Stimulated activated CD4-positive, alpha-beta T cell treated with anti-CD3 and anti-CD28 coated beads, Interleukin-15, amount 100 ng/mL, for 48 hours (primary cell): ENCODE measurements at places on chromosomes 7 and 10.

DNA sequence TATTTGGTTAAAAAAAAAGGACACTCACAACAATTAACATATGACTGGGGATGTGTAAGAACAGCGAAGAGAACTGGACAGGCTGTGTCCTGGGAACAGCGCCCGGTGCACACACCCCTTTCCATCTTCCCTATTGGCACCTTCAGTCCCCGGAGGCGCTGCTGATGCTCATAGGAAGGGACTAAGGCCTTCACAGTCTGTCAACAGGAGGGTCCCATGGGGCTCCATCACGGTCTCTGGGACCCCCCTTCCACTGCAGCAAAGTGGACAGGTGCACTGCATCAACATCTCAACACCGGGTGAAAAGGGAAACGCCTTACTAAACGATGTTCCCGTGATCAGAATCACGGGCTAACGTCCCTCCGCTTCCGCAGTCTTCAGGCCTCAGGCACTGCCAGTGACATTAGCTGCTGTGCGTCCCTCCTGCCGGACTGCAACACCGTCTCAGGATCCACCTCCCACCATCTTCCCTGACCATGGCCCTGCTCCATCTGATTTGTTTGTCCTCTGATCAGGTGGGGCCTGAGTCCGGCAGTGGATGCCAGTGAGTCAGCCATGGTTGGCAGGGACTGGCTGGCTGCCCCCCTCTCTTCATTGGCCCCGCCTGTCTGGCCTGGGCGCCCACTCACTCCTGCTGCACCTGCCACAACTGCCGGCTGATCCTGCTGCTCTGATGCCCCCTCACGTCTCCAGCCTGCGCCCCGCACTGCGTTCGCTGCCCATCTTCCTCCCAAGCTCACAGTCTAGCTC lies 614.7 kb downstream of the DNAJB6 start:
- no peak for DNase-seq

- no peak for DNase-seq
Observed at GRCh38 chr7:34080513-34080912, 175.2 kb downstream of the BMPER start.

GRCh38 chr10:45441239-45442190 lies 67.5 kb downstream of the ALOX5 start:
- no peak for DNase-seq

DNA sequence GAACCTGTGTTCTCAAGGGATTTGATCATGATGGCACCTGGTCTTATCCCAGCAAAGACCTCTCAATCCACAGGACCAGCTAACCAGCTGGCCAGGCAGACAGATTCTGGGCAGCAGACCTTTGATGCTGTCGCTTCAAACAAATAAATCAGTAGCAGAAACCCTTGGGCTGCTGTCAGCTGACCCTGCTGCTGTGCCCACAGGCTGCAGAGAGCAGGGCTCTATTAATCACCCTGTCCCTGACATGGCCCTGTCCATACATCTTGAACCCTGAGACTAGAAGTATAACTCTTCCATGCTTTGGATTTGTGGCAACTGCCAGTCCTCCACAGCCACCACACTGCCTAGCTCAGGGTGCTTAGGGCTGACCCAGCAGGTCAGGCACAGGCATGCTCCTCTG lies 244.1 kb upstream of the PODXL start:
- no peak for DNase-seq

GRCh38 chr10:98258683-98259454 lies 9.1 kb downstream of the LOXL4 start:
- DNase-seq = no peak

DNA sequence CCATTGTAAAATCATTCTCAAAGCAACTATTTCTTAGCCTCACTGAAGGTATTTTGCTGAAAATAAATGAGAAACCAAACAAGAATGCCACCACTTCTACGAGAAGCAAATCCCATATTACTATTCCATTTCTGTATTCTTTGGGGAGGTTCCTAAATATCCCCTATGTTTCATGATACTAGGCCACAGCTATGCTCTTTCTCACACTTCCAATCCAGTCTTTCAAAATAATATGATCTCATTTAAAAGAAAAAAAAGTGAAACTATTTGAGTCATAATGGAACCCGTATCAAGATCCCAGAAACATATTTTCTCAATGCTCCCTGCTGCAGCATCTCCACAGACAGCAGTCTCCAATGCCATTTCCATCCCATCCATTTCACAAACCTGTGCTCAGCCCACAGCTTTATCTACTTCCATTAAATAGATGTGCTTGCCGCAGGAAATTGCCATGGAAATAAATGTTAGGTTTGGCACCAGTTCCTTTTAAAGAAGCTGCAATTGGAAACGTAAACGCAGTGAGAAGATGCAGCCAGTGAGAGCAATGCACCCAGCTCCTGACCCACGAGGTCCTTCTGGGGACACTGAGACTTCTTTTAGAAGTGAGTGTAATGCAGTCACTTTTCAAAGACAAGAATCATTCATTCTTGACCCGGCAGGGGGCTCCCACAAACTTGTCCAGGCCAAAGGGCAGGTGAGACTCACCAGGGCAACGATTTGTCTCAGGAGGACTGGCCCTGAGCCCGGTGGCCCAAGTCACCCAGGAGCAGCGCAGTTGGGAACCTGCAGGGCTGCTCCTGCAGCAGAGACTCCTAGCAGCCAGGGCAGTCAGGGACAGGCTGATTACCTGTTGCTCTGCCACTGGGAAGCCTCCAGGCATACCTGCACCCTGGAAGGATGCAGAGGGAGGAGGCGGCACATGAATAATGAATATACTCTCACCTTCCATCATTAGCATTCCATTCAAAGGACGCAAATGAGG lies 99.6 kb downstream of the C10orf90 start:
- DNase-seq = no peak

GRCh38 chr10:20474064-20474463 lies 423.0 kb downstream of the NEBL start:
- DNase-seq = no peak

DNA sequence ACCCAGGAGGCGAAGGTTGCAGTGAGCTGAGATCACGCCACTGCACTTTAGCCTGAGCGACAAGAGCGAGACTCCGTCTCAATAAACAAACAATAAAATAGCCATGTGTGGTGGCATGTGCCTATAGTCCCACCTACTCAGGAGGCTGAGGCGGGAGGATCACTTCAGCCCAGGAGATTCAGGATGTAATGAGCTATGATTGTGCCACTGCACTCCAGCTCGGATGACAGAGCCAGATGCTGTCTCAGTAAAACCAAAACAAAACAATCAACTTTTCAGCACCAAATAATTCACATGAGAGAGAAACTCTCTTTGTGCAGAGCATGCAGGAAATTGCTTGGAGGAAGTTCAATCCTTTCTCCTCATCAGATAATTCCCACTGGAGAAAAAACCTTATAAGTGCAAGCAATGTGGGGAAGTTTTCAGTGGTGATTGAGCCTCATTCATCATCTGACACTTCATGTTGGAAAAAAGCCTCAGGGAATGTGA lies 13.4 kb upstream of the FIS1 start:
- no peak for DNase-seq

DNA sequence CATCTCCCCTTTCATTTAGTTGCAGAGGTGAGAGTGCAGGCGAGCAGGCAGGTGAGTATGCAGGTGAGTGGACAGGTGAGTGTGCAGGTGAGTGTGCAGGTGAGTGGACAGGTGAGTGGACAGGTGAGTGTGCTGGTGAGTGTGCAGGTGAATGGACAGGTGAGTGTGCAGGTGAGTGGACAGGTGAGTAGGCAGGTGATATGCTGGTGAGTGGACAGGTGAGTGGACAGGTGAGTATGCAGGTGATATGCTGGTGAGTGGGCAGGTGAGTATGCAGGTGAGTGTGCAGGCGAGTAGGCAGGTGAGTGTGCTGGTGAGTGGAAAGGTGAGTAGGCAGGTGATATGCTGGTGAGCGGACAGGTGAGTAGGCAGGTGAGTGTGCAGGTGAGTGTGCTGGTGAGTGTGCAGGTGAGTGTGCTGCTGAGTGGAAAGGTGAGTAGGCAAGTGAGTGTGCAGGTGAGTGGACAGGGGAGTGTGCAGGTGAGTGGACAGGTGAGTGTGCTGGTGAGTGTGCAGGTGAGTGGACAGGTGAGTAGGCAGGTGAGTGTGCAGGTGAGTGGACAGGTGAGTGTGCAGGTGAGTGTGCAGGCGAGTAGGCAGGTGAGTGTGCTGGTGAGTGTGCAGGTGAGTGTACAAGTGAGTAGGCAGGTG lies 165.6 kb downstream of the ADARB2 start:
- DNase-seq = no peak

DNA sequence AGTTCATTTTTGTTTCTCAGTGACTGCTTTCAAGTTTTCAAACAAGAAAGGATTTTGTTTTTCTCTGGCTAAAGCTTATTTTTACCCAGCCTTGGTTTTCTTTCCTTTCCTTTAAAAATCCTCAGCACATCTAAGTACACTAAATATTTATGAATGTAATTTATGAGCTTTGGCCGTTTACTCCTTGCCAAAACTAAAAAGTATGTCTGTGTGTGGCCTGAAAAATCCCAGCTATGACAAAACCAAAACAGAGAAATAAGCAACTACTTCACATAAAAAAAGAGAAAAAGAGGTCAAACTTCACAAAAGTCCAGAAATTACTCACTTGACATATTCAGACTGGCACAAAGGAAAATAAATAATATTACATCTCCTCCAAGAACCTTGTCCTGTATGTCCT lies 365.1 kb upstream of the NFE2L3 start:
- DNase-seq = no peak

DNA sequence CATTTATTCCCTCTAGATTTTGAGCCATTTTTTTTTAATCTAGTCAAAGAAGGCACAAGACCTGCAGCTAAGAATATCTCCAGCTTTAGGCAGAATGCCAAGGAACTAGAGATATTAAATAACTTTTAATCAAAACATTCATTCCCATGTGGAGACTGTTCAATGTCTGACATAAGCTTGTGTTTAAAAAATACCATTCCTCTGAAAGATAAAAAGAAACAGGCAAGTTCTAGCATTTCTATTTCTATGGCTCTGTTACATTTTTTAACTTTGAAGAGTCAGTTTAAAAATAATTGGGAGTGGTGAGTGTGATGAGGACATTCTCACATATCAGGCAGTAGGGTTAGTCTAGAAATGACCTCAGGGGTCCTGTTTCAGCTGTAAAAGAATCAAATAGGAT lies 48.0 kb downstream of the RHOBTB1 start:
- DNase-seq = no peak

DNA sequence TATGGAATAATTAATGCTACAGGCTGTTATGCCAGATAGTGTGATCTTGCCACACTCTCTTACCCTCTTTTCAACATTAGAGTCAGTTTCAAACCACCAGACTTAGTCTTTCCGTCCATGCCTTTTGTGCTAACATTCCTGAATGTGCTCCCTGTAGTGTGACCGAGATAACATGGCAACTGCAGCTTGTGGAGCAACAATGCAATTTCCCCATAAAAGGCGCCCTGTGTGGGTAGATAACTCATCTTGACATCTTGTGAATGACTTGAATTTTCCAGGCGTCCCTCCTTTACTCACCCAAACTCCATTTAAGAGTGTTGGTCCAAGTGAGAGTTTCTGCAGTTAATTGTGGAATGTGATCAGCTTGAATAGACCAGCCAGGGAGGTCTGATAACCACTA lies 99.6 kb downstream of the DNAH11 start:
- no peak for DNase-seq

GRCh38 chr7:121328508-121329190 lies at the start of gene WNT16:
Gene WNT16 (plus strand): TSS chr7:121329000. CDS start chr7:121329293, 293 bp downstream.
- no peak for DNase-seq

DNA sequence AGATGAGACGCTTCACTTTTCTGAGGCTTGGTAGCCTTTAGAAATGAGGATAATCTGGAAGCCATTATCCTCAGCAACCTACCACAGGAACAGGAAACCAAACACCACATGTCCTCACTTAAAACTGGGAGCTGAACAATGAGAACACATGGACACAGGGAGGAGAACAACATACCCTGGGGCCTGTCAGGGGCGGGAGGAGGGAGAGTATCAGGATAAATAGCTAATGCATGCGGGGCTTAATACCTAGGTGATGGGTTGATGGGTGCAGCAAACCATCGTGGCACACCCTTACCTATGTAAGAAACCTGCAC lies 48.9 kb downstream of the LRGUK start:
- DNase-seq = no peak

- no peak for DNase-seq
Observed at GRCh38 chr7:128801667-128802418, 10.1 kb downstream of the CCDC136 start.

- DNase-seq = no peak
Observed at GRCh38 chr7:33459340-33459751, 330.0 kb downstream of the BBS9 start.

GRCh38 chr10:129773359-129773990 lies 190.6 kb downstream of the EBF3 start:
- DNase-seq = no peak

- DNase-seq = no peak
Observed at GRCh38 chr10:30493609-30494530, 59.9 kb downstream of the MAP3K8 start.

DNA sequence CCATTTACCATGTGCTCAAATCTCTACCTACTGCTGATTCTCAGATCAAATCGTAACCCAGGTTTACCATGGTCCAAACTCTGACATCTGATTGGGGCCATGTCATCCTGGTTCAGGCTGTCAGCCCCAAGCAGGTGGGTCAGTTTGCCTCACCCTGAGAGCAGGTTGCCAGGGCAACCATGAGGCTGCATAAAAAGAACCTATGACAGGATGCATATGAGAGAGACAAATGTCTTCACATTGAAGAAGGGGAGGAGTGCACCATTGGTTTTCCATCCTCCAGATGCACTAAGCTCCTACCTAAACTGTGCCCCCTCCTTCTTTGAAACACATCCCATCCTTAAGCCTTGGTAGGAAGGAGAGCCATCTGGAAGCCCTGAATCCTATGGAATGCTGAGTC lies 10.2 kb downstream of the PRSS1 start:
- DNase-seq = no peak

- DNase-seq = no peak
Observed at GRCh38 chr10:28147706-28148105, 148.8 kb upstream of the ODAD2 start.

DNA sequence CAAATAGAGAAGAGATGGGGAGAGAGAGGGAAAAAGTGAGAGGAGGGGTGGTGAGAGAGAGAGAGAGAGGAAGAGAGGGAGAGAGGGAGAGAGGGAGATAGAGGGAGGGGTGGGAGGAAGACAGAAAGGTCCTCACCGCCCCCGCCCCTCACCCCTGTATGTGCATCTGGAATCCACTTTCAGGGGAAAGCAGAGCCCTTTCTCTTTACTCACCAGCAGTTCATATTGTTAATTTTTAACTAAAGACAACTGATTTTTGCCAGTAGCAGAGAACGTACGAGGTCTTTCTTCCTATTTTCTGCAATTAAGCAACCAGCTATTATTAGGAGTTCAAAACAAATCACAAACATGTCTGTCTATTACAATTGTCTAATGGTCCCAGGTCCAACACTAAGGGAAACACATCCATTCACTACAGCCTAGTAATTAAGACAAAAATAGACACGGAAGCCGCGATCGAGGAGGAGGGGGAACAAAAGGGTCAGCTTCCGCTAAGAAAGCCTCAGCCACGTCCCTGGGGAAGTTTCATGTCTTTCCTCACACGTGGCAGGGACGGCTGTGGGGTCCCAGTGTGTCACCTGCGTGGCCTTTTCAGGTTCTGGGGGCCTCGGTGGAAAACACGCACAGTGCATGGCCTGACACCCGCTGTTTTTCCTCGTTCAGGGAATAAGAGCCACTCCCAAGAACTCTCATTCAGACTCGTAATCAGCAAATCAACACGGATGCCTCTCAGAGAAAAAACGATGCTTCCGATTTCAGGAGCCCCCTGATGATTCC lies 572.0 kb downstream of the PTPRN2 start:
- no peak for DNase-seq
